Suprapubic skin (tissue), 4 donors: ENCODE measurements at places on chromosomes 6 and 20. TPM values are rescaled to one million over a fixed set of nuclear protein-coding genes. Genes with fewer than 3 reads are reported as not detected.

GRCh38 chr6:106133040-106133439, 46.9 kb downstream of the PRDM1 start:
- DNase-seq, result no peak

Gene PTCRA
- not detected for total RNA-seq

Gene ATP6V1G2
- total RNA-seq, result not detected

GRCh38 chr6:116267836-116268588, 11.7 kb downstream of the TSPYL1 start:
- DNase-seq, result no peak

Gene LY86
- total RNA-seq, result not detected

DNA sequence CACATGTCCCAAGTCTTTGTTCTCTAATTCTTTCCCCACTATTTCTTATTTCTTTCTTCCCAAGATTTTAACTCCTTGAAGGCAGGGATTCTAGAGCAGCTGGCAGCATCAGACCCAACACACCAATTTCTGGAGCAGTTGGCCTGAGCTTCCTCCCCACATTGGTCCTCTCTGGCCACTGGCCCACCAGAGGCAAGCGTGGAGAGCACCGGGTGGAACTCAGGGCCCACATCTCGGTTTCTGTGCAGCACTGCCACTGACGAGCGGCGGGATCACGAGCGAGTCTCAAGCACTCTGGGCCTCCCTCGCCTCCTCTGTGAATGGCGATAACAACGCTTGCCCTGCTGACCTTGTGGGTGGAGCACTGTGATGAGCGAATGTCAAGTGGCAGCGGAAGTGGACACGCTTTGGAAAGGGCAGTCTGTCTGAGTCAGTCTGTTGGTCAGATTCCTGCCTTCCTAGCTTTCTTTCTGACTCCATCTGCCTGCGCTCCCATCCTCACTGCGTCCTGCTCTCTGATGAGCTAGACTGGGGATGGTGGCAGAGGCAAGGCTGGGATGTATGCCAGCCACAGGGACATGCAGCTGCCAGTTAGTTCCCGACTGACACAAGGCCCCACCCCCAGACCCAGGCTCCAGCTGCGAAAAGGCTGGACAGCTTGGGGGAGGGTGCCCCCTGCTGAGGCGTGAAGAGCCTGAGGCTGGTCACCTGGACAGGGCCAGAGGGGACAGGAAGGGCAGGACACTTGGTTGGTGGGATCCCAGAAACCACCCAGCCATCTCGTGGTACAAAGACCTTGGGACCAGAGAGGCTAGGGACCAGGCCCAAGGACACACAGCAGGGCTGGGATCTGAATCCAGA, 4.5 kb upstream of the SPDEF start:
- DNase-seq, result no peak

- DNase-seq, result no peak
These were observed 52.0 kb downstream of the FRK start for GRCh38 chr6:116008470-116009243.

DNA sequence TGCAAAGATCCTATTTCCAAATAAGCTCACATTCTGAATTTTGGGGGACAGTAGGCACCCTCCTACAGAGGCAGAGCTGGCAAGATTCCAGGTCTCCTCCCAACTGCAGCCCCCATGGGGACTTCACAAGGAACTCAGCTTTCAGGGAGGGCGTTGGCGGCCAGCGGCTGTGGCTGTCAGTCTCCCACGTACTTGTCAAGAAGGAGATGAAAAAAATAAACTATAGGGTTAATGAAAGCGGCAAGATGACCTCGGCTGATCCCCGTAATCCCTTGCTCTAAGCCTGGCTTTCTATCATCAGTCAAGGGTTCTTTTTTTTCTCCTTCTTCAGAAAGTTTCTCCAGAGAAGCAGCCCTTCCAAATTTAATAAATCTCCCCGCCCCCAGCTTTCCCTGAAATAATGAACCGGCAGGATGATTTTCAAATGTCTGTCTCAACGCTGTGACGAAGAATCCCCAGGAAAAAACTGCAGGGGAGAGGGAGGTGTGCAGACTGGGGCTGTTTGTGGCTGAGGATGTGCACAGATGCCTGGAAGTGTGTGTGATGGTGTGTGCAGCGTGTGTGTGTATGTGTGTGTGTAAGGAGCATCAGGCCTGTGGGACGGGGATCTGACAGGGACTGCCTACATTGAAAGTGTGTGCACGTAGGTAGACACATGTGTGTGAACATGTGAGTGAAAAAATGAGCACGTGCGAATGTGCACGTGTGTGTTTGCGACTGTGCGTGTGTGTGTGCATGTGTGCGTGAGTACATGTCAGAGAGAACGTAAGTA, 78.7 kb downstream of the SLC2A10 start:
- DNase-seq, result no peak

GRCh38 chr6:44999066-44999465, 329.1 kb upstream of the RUNX2 start:
- no peak for DNase-seq

Gene SLC32A1
- not detected for total RNA-seq

Gene CST7
- not detected for total RNA-seq

DNA sequence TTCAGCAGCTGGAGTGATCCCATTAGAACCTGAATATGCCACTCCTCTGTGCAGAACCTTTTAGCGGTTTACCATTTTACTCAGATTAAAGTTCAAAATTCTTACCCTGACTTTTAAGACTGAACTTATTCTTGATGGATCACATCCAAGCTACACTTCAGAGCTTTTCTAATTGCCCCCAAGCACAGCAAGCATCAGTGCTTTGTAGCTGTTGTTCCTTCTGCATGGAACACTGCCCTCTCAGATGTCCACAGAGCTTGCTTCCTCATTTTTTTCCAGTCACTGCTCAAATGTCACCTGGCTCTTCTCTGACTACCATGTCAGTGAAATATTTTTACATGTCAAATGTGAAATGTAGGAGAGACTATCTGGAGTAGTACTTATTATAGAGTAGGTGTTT, 1.6 kb upstream of the SLC35B3 start:
- no peak for DNase-seq

DNA sequence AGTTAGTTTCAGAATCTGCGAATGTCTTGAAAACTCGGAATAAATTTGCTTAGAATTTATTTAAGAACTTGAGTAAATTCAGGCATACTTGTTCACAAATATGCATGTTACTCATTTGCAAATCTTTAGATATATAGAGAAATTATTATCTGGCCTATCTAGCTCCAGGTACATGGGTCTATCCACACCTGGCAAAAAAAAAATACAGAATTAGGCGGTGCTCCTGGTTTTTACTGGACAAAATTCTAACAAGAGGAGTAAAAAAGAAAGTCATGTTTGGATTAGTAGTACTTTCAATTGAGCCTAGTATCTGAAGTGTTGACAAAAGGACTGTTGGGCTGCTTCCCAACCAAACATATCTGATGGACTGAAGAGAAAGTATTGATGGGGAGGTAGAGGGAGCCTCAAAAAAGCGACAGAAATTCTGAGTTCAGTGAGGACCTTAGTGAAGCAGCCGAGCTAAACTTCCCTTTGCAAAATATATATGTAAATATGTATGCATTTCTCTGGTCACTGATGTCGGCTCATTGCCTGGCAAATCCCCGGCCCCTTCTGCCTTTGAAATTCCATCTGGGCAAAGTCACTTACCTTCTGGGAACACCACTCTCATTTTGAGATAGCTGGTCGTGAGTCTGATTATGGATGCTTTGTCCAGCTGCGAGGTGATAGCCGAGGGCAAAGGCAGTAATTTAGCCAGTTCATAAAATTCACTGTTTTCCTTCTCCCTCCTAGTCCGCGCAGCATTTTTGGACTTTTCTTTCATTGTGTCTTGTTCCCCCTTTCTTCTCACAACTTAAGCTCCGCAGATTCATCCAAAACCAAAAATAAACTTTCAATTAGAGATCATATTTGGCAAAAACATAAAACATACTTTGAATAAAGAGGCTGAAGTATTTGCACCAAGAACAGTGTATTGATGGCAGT, 1.8 kb downstream of the SIM1 start:
- no peak for DNase-seq

- no peak for DNase-seq
These were observed 72.3 kb downstream of the VEGFA start for GRCh38 chr6:43842231-43842794.

Gene ZBTB12
- 0.49 TPM for total RNA-seq

DNA sequence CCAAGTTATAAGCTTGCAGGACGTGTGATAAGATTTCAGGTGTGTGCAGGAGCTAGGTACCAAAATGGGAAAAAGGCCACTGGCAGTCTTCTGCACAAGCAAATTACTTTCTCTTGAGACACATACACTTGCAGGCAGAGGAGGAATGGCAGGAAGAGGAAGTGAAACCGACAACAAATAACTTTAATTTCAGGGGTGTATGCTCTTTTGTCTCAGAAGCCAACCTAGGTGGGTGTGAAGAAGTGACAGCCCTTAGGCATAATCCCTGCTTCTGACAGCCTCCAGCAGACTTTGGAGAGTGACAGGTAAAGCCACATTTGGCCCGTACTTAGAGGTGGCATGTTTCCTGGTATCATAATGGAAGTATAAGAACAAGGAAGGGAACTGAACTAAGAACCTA, 118.8 kb upstream of the TRAF3IP2 start:
- DNase-seq, result no peak

- no peak for DNase-seq
These were observed 38.2 kb downstream of the DTD1 start for GRCh38 chr20:18625907-18626655.

- no peak for DNase-seq
These were observed 78.3 kb downstream of the CD109 start for GRCh38 chr6:73774311-73774774.

DNA sequence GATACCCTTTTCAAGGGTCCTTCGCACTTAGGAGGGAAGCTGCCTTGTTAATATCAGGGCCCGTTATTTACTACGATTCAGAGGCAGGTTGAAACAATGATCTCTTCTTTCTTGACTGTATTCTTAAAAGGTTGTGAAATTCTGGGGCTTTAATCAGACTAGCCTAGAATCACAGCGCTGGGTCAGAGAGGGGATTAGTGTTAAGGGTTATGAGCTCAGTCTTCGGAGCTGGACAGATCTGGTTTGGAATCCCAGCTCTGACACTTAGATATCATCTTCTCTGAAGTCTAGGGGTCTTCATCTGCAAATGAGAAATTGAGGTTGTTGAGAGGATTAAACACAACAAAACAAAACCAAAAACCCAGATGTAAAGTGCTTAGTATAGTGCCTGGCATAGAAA, 77.4 kb downstream of the CD83 start:
- DNase-seq, result no peak

DNA sequence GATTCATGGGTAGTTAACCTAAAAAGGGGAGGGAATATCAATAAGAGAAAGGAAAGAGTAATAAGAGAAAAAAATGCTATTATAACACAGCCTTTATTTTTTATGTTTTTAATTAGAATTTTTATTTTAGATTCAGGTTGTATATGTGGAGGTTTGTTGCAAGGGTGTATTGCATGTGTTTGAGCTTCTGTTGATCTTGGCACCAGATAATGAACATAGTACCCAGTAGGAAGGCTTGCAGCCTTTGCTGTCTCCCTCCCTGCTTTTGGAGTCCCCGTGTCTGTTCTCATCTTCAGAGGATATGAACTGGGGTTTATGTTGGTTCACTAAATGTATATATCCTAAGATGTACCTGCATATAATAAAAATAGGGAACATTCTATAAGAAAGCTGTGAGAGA, 250.0 kb downstream of the UST start:
- no peak for DNase-seq

DNA sequence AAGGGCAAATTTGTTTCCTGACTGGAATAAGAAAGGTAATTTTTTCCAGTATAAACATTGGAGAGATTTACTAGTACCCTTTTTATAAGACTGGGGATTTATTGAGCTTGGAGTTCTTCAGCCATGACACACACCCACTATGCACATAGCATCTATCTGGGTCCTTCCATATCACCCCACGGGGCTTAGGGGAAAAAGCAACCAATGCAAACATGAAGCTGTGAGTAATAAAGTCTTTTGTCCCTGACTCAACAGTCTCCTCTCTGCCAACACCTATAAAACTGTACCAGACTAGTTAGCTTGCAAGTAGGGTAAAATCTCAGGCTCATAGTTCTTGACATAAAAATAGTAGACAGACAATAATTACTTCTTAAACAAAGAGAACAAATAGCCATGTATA, 23.4 kb downstream of the COL21A1 start:
- no peak for DNase-seq

DNA sequence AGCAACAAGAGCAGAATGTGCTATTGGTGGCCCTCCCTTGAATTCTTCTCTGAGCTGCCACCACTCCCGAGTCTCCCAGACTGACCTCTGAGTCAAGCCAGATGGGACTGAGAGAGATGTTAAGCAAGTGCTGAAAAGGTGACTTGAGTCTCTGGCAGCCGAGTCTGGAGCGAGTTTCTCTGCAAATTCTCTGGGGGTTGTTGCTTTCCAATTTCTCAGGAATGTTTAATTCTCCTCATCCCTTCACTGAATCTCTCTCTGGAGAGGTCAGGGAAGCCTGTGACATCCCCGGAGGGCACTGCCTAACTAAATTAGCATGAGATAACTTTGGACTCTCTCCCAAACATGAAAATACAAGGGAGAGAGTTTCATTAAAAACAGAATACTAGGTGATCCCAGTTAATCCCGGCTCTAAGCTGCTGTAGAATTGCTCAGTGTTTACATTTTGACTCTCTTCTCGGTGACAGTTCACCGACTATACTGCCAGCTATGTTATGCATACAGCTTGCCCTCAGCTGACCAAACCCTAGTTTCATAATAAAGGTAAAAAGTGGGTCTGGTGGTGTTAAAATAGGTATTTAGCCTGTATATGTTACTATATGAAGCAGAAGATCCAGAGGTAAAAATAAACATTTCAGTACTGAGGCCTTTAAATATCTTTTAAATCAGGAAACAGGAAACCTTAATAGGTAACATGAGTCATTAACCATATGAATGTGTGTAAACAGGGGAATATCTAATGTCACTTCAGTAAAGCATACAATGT, 157.9 kb downstream of the FOXC1 start:
- DNase-seq, result no peak

GRCh38 chr6:38326837-38327236, 312.9 kb downstream of the BTBD9 start:
- no peak for DNase-seq

Gene TENT5A
- total RNA-seq, result 36.4 TPM

Gene SIRPB1
- 0.38 TPM for total RNA-seq

- no peak for DNase-seq
These were observed 11.3 kb upstream of the MYT1 start for GRCh38 chr20:64152906-64153305.

DNA sequence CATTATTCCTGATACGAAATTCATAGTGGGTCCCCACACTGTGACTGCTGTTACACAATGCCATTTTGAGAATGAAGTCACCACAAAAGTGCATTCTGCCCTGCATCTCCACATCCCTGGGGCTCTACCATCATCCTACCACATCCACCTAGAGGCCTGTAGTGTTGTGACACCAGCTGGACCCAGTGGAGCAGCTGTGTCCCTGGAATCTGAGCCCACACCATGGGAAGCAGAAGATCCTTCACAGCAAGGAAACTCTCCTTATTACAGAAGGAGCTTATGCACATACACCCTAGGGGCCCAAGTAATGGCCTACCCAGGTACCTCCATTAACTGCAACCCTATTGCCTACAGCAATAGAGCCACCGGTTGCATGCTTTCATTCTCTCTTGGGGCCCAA, 566.6 kb upstream of the EPHA7 start:
- no peak for DNase-seq

Gene CNBD2
- 9.6 TPM for total RNA-seq
